ENCODE measurements at places on chromosomes 5 and 9. TPM values are rescaled to one million over a fixed set of nuclear protein-coding genes. Genes with fewer than 3 reads are reported as not detected.

- no peak for DNase-seq
These were observed 1.1 kb downstream of the CNOT6 start for GRCh38 chr5:180495292-180495691.

GRCh38 chr5:127673117-127673800, 24.4 kb downstream of the CTXN3 start:
- DNase-seq = no peak

GRCh38 chr9:127494304-127494702, 43.0 kb downstream of the LRSAM1 start:
- no peak for DNase-seq

ARSI gene
- total RNA-seq = not detected

CARD6 gene
- total RNA-seq = 3.5 TPM

DNA sequence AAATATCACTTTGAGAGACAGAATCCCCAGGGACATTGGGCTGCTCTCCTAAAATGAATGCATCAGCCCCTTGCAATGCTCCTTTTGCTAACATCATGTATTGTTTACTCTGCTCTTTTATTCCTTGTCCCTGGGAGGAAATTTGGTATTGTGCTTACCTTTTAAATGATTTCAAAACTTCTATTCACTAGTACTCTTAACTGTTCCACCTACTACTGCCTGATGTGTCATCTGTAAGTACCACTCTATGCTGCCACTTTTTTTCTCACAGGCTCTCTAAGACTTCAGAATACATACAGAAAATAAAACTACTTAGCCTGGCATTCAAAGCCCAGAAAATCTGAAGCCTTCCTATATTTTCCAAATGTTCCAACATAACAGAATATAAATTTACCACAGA, 667.2 kb downstream of the BRINP1 start:
- DNase-seq = no peak

GRCh38 chr9:91211919-91212318, 149.8 kb downstream of the AUH start:
- DNase-seq = no peak

DNA sequence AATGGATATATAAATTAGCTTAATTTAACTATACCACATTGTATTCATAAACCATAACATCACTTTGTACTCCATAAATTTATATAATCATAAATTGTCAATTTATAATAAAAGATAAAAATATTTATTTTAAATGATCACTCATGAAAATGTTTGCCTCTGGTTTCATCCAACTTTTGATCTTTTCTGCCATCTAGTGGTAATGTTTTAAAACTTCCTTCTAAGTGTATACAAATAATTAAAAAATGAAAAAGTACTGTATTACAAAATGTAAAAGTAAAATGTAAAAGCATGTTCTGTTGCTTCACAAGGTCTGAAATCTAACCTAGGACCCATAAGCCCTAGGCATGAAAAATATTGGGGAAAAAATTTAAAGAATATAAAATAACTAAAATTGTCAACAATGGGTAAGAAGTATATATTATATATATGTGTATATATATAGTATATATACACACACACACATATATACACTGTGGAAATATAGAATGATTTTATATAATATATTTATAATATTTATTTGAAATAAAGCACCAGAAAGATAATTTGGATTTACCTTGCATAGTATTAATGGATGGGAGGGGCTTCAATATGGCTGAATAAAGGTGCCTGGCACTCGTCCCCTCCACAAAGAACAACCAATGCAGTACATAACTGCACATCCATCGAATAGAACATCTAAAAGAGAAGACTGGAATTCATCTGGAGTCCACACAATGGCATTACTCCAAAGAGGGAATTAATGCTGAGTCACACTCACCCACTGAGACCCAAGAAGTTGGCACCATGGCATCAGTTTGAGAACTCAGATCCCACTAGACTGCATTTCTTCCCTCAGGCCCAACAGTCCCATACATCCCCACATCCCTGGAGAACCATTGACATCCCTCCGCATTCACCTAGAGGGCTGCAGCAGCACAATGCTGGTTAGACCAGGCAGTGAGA, 32.5 kb downstream of the ANXA1 start:
- DNase-seq = no peak

SLIT3 gene
- 2.1 TPM for total RNA-seq

FST gene
- total RNA-seq = 1.8 TPM

DNA sequence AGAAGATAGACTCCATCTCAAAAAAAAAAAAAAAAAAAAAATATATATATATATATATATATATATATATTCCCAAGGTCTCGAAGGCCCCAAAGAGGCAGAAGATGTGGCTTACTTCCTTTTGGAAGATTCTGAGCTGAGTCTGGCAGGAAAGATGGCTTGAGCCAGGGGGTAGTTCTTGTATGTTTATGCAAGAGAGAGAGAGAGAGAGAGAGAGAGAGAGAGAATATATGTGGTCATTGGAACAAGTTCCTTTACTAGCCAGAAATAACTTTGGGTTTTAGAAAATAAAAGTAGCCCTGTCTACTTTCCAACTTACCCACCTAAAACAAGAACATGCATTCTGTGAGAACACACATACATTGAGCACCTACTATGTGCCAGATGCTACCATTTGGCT, 17.6 kb downstream of the NCS1 start:
- no peak for DNase-seq

PRR7 gene
- total RNA-seq = 2.6 TPM

MAMDC4 gene
- total RNA-seq = 4.7 TPM

- no peak for DNase-seq
These were observed 121.0 kb downstream of the JAKMIP2 start for GRCh38 chr5:147661541-147661940.

- DNase-seq = no peak
These were observed 61.4 kb downstream of the PCDH1 start for GRCh38 chr5:141816598-141817399.

DNA sequence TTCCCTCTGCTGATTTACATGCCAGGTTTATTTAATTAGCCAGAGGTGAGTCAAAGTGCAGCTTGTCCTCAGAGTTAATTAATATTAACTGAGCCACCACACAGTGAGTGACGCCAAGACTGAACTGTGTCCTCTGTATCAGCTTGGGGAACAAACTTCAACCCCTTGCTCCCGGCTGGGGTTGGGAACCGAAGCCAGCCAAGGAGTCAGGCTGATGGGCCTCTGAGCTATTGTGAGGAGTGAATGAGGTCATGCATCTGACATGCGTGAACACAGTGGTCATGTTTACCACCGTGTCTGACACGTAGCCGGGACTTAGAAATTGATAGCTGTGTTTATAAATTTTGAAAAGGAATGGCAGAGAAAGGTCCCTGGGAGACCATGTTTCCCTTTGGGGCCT, 17.1 kb downstream of the IGIP start:
- DNase-seq = no peak

DNA sequence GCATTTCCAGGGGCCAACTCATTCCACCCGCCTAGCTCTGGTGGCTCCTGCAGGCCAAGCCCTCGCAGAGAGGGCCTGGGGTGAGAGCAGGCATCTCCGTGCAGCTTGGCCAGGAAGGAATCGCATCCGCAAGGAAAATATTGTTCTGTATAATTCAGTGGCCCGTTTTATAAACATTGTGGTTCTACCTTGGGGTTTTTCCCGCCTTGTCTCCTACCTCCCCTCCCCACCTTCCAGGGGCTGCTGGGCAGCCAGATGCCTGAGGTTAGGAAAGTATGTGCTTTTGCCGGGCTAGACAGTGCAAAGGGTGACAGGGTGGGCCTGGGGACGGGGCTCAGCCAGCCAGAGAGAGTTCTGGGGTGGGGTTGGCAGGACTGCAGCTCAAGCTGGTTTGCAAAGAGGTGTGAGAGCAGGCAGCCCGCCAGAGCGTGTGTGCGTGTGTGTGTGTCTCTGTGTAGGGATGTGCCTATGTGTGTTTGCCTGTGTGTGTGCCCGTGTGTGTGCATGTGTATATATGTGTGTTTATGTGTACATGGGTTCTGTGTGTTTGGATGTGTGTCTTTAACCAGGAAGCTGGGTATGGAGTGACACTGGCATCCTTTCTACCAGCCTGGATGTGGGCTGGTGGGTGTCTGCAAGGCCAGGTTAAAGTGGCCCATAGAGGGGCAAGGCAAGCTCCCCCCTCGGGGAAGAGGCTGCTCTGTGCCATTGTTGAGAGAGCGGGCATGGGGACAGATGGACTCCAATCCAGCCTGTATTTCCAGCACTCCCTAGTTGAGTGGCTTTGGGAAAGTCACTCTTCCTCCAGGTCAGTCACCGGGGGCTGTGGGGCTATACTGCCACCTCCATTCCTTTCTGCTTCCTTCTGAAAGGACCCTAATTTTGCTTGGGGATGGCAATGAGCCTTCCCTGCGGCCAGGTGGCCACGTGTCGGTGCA, 10.6 kb upstream of the SLC2A6 start:
- peak; percentile 20 for DNase-seq

MYMK gene
- total RNA-seq = 0.44 TPM

GRCh38 chr9:133090752-133091385, 29.1 kb downstream of the CEL start:
- DNase-seq = no peak

C5orf52 gene
- not detected for total RNA-seq

GRCh38 chr5:178547753-178548415, 42.3 kb downstream of the COL23A1 start:
- no peak for DNase-seq

DNA sequence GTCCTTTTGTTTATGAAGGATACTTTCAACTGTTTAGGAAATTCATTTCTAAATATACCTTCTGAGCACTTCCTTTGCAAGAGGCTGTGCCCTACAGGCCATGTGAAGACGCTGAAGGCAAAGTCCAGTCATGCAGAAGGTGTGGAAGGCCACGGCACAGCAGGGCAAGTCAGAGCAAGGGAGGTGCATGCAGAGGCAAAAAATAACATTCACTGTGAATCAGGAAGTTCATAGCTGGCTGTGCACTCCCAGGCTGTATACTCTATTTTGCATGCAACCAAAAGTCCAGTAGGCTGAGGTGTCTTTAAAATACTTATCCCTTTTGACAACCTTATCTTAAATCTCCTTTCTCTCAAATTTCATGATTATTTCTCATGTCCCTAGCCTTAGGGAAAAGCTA, 50.3 kb downstream of the GNAQ start:
- DNase-seq = no peak

DNA sequence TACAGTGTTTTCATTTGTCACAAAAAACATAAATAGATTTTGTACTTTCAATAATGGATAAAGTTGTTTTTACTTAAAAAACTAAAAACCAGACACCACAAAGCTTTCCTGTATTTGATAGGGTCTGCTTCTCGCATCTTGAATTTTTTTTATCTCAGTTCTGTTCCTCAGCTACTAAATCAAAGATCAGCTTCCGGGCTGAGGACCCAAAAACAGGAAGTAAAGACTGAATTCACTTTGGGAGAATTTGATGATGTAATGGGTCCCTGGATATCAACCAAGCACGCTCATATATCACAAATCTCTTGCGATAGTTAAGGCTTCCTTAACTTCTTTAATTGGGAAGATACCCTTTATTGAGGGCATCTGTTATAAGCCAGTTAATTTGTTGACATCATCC, 24.1 kb downstream of the ITK start:
- no peak for DNase-seq

- DNase-seq = no peak
These were observed 600.1 kb upstream of the RGMB start for GRCh38 chr5:98173334-98173733.

GRCh38 chr5:61332358-61332749, 296 bp downstream of the ZSWIM6 start:
- peak; percentile 56 for DNase-seq

PTPRD gene
- 3.1 TPM for total RNA-seq

DNA sequence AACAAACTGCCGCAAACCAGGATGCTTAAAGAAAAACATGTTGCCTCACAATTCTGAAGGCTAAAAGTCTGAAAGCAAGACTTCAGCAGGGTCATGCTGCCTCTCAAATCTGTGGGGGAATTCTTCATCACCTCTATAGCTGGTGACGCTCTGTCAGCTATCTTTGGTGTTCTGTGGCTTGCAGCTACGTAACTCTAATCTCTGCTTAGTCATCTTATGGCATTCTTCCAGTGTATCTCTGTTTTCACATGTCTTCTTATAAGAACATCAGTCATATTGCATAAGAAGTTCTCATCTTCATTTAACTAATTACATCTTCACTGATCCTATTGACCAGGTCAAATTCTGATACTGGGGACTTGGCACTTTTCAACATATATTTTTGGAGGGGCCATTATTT, 243.0 kb downstream of the CDH10 start:
- DNase-seq = no peak

- no peak for DNase-seq
These were observed 99.8 kb downstream of the TAF11L14 start for GRCh38 chr5:17734011-17734410.

- DNase-seq = no peak
These were observed 10.5 kb downstream of the SLC38A9 start for GRCh38 chr5:55701462-55702103.

DNA sequence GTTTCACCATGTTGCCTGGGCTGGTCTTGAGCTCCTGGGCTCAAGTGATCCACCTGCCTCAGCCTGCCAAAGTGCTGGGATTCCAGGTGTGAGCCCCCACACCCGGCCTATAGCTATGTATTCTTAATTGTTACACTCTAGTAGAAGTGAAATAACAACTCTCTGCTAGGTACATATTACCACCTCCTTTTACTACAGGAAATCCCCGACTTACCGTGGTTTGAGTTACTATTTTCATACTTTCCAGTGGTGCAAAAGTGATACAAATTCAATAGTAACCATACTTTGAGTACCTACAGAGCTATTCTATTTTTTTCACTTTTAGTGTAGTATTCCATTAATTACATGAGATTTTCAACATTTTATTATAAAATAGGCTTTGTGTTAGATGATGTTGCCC, 719 bp downstream of the ARL14EPL start:
- DNase-seq = no peak

GRCh38 chr5:15500325-15501001, 483 bp downstream of the FBXL7 start:
- DNase-seq = peak; percentile 78

- no peak for DNase-seq
These were observed 71.6 kb upstream of the UNC5A start for GRCh38 chr5:176738637-176739250.

- no peak for DNase-seq
These were observed 58.5 kb downstream of the MAT2B start for GRCh38 chr5:163563880-163564279.

GRCh38 chr9:98529841-98530240, 178.9 kb downstream of the GABBR2 start:
- DNase-seq = no peak

WDR38 gene
- not detected for total RNA-seq

LHX3 gene
- total RNA-seq = not detected

Data from psoas muscle (tissue), 8 donors.